ENCODE measurements at places on chromosomes 11 and 22. TPM values are rescaled to one million over a fixed set of nuclear protein-coding genes. Genes with fewer than 3 reads are reported as not detected.
A peak's percentile ranks its signal among the peaks of the same experiment; 100 is the strongest.

Gene OR10A2
- not detected for total RNA-seq

Gene LINC01488
- total RNA-seq: not detected

Gene TRPM5
- total RNA-seq: 1.9 TPM

Gene MCAT
- 35.1 TPM for total RNA-seq

Gene OR6A2
- 0.59 TPM for total RNA-seq

Gene PGA5
- not detected for total RNA-seq

Gene ACRV1
- not detected for total RNA-seq

Gene GRM5
- not detected for total RNA-seq

Gene OR51B2
- not detected for total RNA-seq

Gene RAB3IL1
- 5.9 TPM for total RNA-seq

Gene POLR2F
- total RNA-seq: 52.5 TPM

Gene PLAAT2
- total RNA-seq: 1.9 TPM

DNA sequence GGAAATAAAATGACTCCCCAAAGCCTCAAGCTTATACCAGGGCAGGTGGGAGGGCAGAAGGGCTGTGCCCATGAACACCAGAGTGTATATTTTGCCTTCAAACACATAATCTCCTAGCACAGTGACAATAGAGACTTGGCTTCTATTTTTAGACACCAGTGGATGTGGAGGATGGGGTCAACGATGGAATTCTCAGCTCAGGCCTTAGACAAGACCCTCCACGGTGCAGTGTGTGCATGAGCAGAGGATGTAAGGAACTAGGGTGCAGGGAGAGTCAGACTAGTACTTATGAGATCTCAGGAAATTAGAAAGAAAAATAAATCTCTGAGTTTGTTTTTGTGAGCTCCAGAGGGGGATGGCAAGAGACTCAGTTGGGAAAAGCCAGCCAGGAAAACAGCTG, 113.6 kb upstream of the CADM1 start:
- no peak for DNase-seq

DNA sequence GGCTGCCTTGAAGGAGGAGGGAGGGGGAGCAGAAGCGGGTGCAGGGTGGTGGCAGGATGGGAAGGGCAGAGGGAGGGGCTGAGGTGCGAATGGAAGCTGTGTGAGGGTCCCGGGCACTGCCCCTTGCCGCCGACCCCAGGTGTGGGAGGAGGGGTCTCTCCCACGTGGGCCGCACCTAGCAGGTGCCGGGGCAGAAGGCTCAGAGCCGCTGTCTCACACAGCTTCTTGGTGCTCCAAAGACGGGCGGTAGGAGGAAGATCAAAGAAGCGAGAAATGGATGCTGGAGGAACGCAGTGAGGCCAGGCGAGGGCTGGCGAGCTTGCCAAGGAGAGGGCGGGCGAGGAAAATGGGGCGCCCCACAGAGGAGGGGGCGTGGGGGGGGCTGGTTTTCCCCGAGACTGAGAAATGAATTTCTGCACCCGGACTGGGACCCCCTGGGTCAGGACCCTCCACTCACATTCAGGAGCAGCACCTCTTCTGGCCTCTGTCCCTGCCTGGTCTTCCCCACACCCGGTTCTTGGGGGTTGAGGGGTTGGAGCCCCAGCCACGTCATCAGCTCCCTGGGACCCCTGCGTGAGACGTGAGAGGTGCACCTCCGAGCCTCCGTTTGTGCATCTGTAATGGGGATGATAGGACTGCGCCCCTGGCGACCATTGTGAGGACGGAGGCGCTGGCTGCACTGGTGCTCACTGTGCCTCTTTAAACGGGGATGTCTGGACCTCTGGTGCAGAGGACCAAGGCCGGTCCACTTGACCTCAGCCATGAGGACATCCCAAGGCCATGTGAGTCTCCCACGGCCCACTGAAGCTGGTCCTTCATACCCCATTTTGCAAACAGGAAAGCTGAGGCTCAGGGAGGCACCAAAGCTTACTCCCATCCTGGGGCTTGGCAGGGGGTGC, 16.8 kb downstream of the LSP1 start:
- DNase-seq: no peak

GRCh38 chr11:106503901-106504300, 426.4 kb downstream of the AASDHPPT start:
- DNase-seq: no peak

GRCh38 chr22:37544955-37545702, 15.2 kb upstream of the CDC42EP1 start:
- peak; percentile 94 for DNase-seq

- DNase-seq: no peak
Measured at GRCh38 chr22:38032681-38033521, 24.3 kb upstream of the PICK1 start.

- no peak for DNase-seq
Measured at GRCh38 chr11:57752954-57753353, 1.3 kb upstream of the BTBD18 start.

- no peak for DNase-seq
Measured at GRCh38 chr11:25244126-25244525, 747.3 kb downstream of the LUZP2 start.

GRCh38 chr22:32660292-32660691, 141.2 kb upstream of the TIMP3 start:
- DNase-seq: peak; percentile 74

DNA sequence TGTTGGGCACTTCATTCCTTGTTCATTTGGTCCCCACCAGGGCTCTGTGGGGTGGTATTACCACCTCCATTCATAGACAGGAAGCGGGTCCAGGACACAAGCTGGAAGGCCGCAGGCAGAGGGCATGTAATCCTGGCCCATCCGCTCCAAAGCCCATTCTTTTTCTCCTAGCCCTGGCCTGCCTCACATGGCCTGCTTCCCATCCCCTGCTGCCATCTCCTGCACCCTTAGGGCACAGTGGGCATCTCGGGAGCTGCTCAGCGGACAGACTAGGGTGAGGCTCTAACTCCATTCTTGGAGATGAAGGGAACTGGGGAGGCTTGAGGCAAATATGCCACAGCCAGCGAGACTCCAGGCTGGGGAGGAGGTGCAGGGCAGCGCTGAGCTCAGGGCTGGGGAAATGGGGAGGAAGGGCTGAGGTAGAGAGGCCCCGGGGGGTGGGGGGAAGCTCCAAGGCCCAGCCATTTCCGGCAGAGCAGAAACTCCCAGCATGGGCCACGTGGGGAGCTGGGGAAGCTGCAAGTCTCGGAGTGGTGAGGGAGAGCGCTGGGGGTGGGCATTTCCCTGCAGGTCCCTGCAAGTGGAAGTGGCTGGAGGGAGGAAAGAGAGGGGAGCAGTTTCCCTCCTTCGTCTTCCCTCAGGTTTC, 14.3 kb upstream of the BCL9L start:
- DNase-seq: no peak

- DNase-seq: no peak
Measured at GRCh38 chr22:34592123-34592740, 473.7 kb upstream of the ISX start.

GRCh38 chr11:10933455-10934292, 75.8 kb upstream of the ZBED5 start:
- DNase-seq: peak; percentile 94

- no peak for DNase-seq
Measured at GRCh38 chr11:125167292-125167953, 2.9 kb downstream of the PKNOX2 start.

GRCh38 chr11:63920939-63921417, 4.0 kb upstream of the RCOR2 start:
- peak; percentile 44 for DNase-seq

DNA sequence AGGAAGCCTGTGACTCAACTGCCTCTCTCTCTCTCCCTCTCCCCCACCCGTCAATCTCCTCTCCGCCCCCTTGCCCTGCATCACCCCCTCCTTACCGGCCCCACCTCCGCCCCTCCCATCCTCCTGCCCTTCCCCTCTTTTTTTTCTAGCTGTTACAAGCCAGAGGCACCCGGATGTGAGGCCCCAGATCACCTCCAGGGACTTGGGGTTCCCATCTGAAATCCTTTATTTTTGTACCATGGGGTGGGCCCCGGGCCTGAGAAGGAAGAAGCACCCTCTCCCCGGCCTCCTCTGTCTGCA, 10.8 kb downstream of the KCTD17 start:
- no peak for DNase-seq

DNA sequence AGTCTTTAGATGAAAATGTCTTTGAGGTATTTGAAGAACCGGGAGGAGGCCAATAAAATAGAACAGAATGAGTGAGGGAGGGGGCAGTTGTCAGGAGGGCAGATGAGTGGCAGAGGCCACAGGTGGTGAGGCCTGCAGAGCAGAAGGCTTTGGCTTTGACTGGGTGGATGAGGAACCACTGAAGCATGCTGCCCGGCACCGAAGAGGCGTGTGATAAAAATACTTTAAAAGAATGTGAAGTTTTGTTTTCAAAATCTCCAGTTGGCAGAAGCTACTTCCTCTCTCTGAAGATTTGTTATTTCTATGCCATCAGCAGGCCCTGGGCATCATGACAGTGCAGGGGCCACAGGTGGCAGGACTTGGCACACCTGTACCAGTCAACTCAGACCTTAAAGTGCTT, 6.3 kb downstream of the MS4A12 start:
- DNase-seq: peak; percentile 56

All from colonic mucosa (tissue), 4 donors.